WTC11 (cell line): ENCODE measurements at places on chromosomes 12 and 14. TPM values are rescaled to one million over a fixed set of nuclear protein-coding genes. Genes with fewer than 3 reads are reported as not detected.

Gene FERMT2
- total RNA-seq, result 87.8 to 97.7 TPM (median 92.8 TPM) in 3 replicates

DNA sequence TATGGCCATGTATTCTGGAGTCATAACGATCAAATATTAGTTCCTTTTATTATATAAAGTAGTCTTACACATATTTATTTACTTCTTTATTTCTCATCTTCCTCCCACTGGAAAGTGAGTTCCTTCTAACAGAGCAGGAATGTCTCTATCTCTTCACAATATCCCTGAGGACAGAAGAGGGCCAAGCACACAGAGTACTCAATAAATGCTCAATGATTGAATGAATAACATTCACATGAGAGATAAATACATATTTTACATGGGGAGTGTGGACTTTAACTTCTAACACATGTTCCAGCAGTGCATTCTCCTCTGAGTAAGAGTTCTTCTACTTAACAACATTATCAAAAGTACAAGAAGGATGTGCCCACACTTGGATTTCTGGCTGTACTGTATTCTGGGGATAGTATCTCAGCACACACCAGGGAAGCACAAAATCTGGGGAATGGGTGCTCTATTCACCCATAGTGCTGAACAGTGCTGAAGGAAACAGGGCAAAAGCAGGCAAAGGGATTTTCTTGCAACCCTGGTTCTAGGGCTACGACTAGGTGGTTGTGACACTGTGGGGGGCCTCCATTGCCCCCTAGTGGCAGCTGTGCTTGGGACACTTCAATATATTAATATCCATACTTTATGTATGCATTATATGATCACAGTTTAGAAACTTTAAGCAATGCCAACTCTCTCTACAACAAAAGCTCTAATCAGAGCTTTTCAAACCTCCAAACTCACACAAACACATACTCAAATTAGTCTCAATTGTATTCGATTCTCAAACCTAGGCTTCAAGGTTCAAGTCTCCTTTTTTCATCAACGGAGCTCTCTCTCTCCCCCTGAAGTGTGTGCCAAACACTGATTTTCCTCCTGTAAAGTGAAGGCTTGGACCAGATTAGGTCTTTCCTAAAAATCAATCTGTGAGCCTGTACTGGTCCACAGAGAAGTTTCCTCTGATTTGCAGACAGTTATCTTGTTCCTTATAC, 115.5 kb downstream of the SLC2A13 start:
- peak; percentile 57 for DNase-seq

Gene SMCO2
- total RNA-seq, result 0.32 to 0.71 TPM (median 0.52 TPM) in 3 replicates

Gene RNF212B
- total RNA-seq, result 0.27 to 0.55 TPM (median 0.46 TPM) in 3 replicates

- DNase-seq, result no peak
These were observed 31.6 kb downstream of the FAM222A start for GRCh38 chr12:109744986-109745942.

DNA sequence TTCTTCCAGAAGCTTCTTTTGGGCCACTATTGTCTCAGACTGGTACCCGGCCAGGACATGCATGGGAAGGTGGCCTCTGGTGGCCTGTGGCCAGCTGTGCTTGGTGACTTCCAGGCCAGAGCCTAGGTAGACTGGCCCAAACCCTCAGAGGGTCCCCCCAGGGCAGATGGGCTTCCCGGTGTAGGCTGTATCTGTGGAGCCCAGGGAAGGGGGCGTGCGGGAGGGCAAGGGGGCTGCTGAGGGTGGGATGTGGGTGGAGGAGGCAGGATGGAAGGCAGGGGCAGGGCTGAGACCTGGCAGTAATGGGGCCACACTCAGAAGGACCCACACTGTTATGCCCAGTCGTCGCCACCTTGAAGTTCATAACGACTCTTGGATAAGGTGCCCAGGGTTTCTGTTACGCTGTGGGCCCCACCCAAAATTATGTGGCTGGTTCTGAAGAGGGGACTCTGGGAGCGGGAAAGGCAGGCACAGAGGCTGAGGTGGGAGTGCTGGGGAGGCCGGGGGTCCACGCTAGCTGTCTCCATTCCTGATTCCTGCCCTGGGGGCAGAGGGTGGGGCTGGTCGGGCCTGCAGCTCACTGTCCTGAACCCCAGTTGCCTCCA, 52.1 kb downstream of the KIF26A start:
- DNase-seq, result no peak

DNA sequence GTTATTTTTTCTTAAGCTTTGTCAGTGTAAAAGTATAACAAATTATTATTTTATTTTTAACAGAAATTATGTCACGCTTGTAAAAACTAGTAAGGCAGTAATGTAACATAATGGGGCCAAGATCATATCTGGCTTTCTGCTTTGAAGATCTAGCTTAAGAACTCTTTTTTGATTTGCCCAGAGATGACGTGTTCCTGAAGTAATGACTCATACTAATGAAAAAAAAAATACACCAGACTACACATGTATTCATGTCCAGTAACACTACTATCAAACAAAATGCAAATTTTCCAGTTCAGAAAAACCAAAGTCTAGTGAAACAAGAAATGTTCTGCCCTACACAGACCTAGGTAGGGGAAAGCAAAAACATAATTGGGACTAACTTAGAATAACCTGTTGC, 432.2 kb upstream of the ATXN7L3B start:
- no peak for DNase-seq

Gene SNRPF
- total RNA-seq, result 70.7 to 75.8 TPM (median 74.9 TPM) in 3 replicates

Gene PLA2G1B
- total RNA-seq, result 0.92 to 1.8 TPM (median 1.4 TPM) in 3 replicates

Gene WASHC4
- total RNA-seq, result 40.4 to 43.4 TPM (median 42.9 TPM) in 3 replicates

- no peak for DNase-seq
These were observed 386 bp downstream of the DGKA start for GRCh38 chr12:55931317-55931779.

GRCh38 chr14:50366589-50366988, 30.1 kb downstream of the CDKL1 start:
- DNase-seq, result no peak

- no peak for DNase-seq
These were observed 321.0 kb downstream of the TMEM121 start for GRCh38 chr14:105847400-105847799.

DNA sequence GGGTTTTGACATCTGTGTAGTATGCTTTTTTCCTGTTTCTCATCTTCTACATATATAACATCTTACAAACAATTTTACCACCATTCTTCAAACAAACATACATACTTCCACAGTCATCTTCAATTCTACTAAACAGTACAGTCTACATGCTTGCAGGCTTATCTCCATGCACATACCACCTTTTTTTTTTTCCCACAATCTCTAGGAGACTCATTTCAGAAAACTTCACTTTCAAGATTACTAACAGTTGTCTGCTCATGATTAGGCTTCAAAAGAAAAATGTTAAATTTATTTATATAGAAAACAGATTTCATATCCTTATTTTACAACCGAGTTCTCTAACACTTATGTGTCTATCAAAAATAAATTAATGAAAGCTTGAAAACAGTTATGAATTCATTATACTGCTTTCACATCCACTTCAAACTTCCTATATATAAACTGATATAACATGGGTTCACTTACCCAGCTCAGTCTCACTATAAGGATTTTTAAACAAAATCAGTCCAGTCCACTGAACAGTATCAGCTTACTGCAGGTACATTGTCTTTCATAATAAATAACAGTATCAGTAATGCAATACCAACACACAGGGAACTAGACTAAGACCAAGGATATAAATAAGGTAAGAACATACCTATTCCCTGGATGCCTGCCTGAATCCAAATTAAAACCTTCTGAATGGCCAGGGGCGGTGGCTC, 42.5 kb downstream of the LRP6 start:
- no peak for DNase-seq

DNA sequence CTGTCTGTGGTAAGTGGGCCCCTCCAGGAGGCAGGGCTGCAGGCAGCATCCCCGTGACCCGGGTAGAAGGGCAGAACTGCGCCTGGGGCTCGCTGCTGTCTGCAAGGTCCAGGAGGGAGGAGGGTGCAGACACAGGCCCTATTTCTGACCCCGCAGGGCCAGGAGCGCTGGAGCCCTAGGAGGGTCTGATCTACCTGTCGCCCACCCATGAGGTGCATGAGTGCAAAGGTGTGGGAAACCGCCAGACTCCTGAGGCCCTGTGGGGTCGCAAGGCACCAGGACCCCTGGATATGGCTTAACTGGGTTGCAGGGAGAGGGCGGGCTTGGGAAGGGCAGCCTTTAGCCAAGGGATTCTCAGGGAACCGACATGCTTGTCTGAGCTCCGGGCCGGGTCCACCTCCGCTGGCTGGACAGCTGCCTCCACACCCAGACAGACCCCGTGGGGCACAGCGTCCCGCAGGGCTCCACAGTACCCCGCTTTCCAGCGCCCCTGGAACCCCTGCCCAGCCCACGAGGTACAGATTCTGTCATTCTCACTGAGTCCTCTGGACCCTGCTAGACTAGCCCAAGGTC, 72.9 kb upstream of the TSPAN11 start:
- no peak for DNase-seq

Gene ACSM4
- total RNA-seq, result not detected in 3 replicates

Gene YLPM1
- 65.6 to 67.1 TPM (median 66.6 TPM) in 3 replicates for total RNA-seq

GRCh38 chr12:75883241-75883640, 148.3 kb downstream of the PHLDA1 start:
- no peak for DNase-seq

- DNase-seq, result peak; percentile 73
These were observed 174.1 kb upstream of the RTL1 start for GRCh38 chr14:101077481-101078074.

DNA sequence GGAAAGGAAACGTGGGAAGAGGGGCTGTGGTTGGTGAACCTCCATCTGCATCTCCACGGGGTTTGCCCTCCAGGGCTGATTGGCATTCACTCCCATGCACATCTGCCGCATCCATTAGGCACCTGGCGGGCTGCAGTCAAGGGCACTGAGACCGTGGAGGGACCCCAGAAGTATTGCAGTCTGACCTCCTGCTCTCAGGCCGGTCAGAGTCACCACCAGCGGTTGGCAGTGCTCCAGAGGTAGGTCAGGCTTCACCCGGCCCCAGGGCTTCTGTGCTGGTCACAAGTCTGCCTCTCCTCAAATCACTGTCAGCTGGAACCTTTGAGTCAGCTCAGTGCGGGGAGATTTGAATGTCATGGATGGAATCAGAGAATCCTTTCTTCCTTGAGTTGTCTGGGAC, 132.3 kb downstream of the PAPOLA start:
- DNase-seq, result no peak

Gene TAS2R50
- 0.25 to 0.73 TPM (median 0.59 TPM) in 3 replicates for total RNA-seq

Gene MYO1H
- 0.44 to 0.60 TPM (median 0.50 TPM) in 3 replicates for total RNA-seq
